Caki2 (cell line): ENCODE measurements at places on chromosomes 7 and 10. TPM values are rescaled to one million over a fixed set of nuclear protein-coding genes. Genes with fewer than 3 reads are reported as not detected.

The NODAL gene
- not detected in 2 replicates for total RNA-seq

The CPVL gene
- not detected in 2 replicates for total RNA-seq

The ITIH5 gene
- not detected in 2 replicates for total RNA-seq

The MGAM2 gene
- not detected in 2 replicates for total RNA-seq

The LEP gene
- not detected in 2 replicates for total RNA-seq

The EMX2 gene
- total RNA-seq: 3.2 TPM in 1 of 2 replicates, not detected in the other

The PDE6C gene
- not detected in 2 replicates for total RNA-seq

The CAMK2B gene
- 0.14 and 0.23 TPM in 2 replicates for total RNA-seq

The AUTS2 gene
- total RNA-seq: 2.3 and 7.0 TPM in 2 replicates

The METTL27 gene
- 60.4 and 71.8 TPM in 2 replicates for total RNA-seq

The MORN4 gene
- total RNA-seq: 8.2 and 10.5 TPM in 2 replicates

The FAM221A gene
- total RNA-seq: 4.1 TPM in 1 of 2 replicates, not detected in the other

The PIK3CG gene
- total RNA-seq: not detected in 2 replicates

The PRPS1L1 gene
- total RNA-seq: not detected in 2 replicates

The ELN gene
- 0.27 TPM in 1 of 2 replicates, not detected in the other for total RNA-seq

The MLXIPL gene
- not detected in 2 replicates for total RNA-seq

The AKR1B15 gene
- 0.72 and 4.3 TPM in 2 replicates for total RNA-seq

The NPTX2 gene
- 38.3 and 40.5 TPM in 2 replicates for total RNA-seq

The GPER1 gene
- total RNA-seq: 2.5 and 7.7 TPM in 2 replicates

The HIBADH gene
- total RNA-seq: 171 and 192 TPM in 2 replicates

The SPDYE5 gene
- not detected in 2 replicates for total RNA-seq

The TUBAL3 gene
- total RNA-seq: not detected in 2 replicates

The TAS2R41 gene
- total RNA-seq: not detected in 2 replicates

The TMEM270 gene
- total RNA-seq: 1.7 TPM in 1 of 2 replicates, not detected in the other

The HPSE2 gene
- total RNA-seq: not detected in 2 replicates

The PTF1A gene
- total RNA-seq: not detected in 2 replicates

The COX19 gene
- total RNA-seq: 7.6 and 10.1 TPM in 2 replicates

The CPA2 gene
- not detected in 2 replicates for total RNA-seq

The AEBP1 gene
- total RNA-seq: not detected in 2 replicates

The ASIC3 gene
- total RNA-seq: 0.84 and 1.6 TPM in 2 replicates

The OR2A7 gene
- 0.47 TPM in 1 of 2 replicates, not detected in the other for total RNA-seq

The CTAGE8 gene
- total RNA-seq: 1.3 TPM in 1 of 2 replicates, not detected in the other

The ING3 gene
- 12.5 and 13.2 TPM in 2 replicates for total RNA-seq

The GIGYF1 gene
- total RNA-seq: 9.6 and 10.6 TPM in 2 replicates

The TAF6 gene
- total RNA-seq: 17.8 and 29.7 TPM in 2 replicates

The INA gene
- total RNA-seq: not detected in 2 replicates

The WIPF3 gene
- 0.27 TPM in 1 of 2 replicates, not detected in the other for total RNA-seq

The CASP2 gene
- 5.6 and 11.9 TPM in 2 replicates for total RNA-seq

The MTPN gene
- 60.8 and 73.2 TPM in 2 replicates for total RNA-seq

The IFIT2 gene
- total RNA-seq: 5.9 and 7.9 TPM in 2 replicates

The GRID1 gene
- total RNA-seq: 2.6 and 6.6 TPM in 2 replicates

The ZNF138 gene
- total RNA-seq: 2.9 and 17.0 TPM in 2 replicates

The MYPN gene
- total RNA-seq: 0.64 TPM in 1 of 2 replicates, not detected in the other

The MET gene
- total RNA-seq: 254 and 324 TPM in 2 replicates

The EPO gene
- total RNA-seq: not detected in 2 replicates

The JAZF1 gene
- 4.0 and 5.4 TPM in 2 replicates for total RNA-seq

The CLRN3 gene
- total RNA-seq: not detected in 2 replicates

The C10orf67 gene
- total RNA-seq: 0.07 and 0.14 TPM in 2 replicates

The EIF5AL1 gene
- 0.09 and 0.24 TPM in 2 replicates for total RNA-seq

The OR13A1 gene
- total RNA-seq: not detected in 2 replicates

The LRGUK gene
- not detected in 2 replicates for total RNA-seq

The SLC39A12 gene
- not detected in 2 replicates for total RNA-seq
